ENCODE measurements at places on chromosomes 2 and 18.

- peak; percentile 38 for DNase-seq
These were observed 144.9 kb downstream of the TGIF1 start for GRCh38 chr18:3594760-3595368.

DNA sequence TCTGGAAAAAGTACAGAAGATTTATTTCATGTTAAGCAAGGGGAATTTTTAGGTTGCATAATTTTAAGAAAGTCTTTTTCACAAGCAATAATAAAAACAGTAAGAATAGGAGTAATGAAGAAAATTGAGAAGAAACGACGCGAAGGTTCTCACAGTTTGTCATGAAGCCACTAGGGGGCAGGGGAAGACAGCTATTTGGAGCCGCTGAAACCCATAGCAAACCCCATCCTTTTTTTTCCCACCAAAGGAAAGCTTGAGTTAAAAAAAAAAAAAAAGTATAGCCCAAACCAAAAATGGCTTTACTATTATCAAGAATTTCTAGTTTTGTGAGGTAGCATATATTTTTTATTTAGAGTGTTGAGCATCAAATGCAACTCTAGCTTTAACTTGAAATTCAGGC, 300.9 kb downstream of the PHLPP1 start:
- DNase-seq: peak; percentile 84

DNA sequence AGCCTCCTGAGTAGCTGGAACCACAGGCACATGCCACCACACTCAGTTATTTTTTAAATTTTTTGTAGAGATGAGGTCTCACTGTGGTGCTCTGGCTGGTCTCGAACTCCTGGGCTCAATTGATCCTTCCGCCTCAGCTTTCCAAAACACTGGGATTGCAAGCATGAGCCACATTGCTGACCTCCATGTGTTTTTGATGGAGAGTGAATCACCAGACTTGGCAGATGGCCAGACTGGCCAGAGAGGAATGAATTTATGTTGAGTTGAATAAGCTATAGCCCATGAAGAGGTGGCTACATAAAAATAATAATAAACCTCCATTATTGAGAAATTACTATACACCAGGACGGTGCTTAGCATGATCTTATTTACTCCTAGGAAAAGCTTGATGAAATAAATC, 91.5 kb downstream of the MREG start:
- no peak for DNase-seq

DNA sequence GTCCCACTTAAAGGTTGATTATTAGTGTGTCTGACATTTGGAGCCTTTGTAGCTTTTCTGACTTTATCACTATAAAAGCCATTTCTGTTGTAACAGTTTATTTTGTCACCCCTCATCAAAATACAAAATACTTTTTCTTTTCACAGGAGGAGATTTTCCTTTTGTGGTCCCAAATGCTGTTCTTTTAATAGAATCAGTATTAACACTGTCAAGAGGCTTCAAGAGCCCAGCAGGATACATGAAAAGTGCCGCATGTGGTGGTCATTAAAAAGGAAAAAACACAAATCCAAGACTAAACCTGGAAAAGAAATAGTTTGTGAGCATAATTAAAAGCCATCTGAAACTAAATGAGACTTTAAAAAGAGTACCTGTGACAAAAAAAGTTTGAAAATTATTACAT, 515.7 kb downstream of the DCDC2C start:
- no peak for DNase-seq

GRCh38 chr2:222319586-222320435, 21.0 kb upstream of the PAX3 start:
- no peak for DNase-seq

- no peak for DNase-seq
These were observed 667 bp downstream of the GFPT1 start for GRCh38 chr2:69386360-69386759.

GRCh38 chr2:8235419-8235818, 446.4 kb upstream of the ID2 start:
- no peak for DNase-seq

GRCh38 chr2:20231598-20232026, 6.7 kb upstream of the SDC1 start:
- no peak for DNase-seq

- DNase-seq: no peak
These were observed 135.3 kb downstream of the ETAA1 start for GRCh38 chr2:67532387-67532786.

- DNase-seq: no peak
These were observed 183.5 kb downstream of the ZNF385B start for GRCh38 chr2:179677746-179678505.

DNA sequence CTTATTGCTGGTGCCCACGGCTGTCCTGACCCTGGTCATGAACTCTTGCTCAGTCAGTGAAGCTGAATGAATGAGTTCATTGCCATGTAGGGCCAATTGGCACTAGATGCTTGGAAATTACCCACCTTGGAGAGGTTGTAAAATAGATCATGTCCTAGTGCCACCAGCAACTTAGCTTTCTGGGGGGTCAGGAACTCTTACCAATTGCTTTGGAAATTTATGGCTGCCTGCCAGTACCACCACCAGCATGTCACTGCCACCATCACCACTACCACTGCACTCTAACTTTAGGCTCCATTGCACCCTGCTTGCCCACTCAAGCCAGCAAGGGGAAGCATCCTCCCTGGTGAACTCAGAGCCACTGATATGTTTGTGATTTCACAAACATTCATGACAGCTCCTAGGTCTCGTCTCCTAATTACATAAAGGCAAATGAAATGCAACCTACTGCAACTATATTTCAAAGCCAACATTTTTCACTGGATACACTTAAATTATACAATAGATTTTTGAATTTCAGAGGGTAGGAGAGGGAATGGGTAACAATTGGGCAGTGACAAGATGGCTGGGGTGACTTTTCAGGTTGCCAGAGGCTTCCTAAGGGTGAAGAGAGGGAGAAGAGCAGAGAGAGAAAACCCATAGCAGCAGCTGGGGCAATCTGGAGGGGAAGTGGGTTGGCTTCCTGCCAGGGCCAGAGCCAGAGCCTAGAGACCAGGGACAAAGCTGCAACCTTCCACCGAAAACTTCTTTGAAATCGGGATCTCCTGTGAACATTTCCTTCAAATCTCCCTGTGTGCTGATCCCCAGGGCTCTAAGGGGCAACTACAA, 3.5 kb upstream of the EMILIN1 start:
- peak; percentile 53 for DNase-seq

DNA sequence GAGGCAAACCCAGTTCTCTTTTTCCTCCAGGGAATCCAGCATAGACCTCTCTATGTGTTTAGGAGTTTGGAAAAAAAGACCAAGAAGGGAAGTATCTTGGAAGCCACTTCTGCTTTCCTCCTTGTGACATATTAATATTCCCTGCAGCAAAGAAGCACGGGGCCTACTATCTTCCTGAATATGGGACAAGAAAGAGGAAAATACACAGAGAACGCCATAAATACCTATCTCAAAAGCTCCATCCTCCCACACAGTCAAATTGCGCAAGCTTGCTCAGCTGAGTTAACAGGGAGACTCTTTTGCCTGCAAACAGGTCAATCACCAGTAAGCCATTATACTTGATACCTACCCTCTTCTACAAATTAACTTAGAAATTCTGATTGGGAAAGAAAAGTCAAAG, 16.7 kb upstream of the RAPH1 start:
- DNase-seq: no peak

- no peak for DNase-seq
These were observed 23.6 kb upstream of the MSH2 start for GRCh38 chr2:47379384-47379783.

- no peak for DNase-seq
These were observed 679 bp downstream of the CLK1 start for GRCh38 chr2:200863782-200864175.

GRCh38 chr2:222318712-222319585, 20.2 kb upstream of the PAX3 start:
- no peak for DNase-seq

- DNase-seq: no peak
These were observed 1.9 kb downstream of the TCF23 start for GRCh38 chr2:27150639-27151230.

GRCh38 chr2:136068581-136069227, 49.2 kb downstream of the CXCR4 start:
- no peak for DNase-seq

- DNase-seq: no peak
These were observed 2.0 kb upstream of the GNLY start for GRCh38 chr2:85692039-85692645.

- no peak for DNase-seq
These were observed 23.8 kb downstream of the ABCB11 start for GRCh38 chr2:169007356-169007755.

GRCh38 chr2:186927867-186928191, 78.9 kb upstream of the ZSWIM2 start:
- DNase-seq: no peak

DNA sequence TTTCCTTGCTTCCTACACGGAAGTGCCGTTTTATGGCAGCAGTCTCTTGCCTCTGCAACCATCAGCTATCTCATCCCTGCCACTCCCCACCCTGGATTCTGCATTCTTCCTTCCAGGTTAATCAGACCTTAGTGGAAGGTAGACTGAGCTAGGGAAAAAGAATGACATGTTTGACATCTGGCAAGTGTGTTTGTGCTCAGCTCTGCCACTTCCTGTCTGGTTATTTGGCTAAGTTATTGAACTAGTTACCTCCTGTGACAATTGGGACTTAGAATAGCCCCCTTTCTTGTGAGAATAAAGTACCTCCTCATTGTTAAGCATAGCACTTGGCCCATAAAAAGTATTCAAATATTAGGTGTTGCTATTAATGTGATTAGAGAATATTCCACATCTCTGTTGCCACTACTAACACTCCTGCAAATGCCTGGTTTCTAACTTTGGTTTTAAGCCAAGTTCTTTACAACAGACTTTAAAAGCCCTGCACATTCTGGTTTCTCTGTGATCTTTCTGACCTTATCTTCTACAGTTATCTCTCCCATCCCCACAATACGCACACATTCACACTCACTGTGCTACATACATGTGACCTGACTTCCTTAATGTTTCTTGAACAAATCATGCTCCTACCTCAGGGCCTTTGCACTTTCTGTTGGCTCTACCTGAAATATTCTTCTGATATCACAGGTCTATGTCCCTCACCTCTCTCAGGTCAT, 10.8 kb upstream of the MAPRE2 start:
- no peak for DNase-seq

- no peak for DNase-seq
These were observed 72.5 kb downstream of the DOCK10 start for GRCh38 chr2:224969633-224970260.

GRCh38 chr2:136014411-136014810, 29.0 kb upstream of the DARS1 start:
- no peak for DNase-seq

DNA sequence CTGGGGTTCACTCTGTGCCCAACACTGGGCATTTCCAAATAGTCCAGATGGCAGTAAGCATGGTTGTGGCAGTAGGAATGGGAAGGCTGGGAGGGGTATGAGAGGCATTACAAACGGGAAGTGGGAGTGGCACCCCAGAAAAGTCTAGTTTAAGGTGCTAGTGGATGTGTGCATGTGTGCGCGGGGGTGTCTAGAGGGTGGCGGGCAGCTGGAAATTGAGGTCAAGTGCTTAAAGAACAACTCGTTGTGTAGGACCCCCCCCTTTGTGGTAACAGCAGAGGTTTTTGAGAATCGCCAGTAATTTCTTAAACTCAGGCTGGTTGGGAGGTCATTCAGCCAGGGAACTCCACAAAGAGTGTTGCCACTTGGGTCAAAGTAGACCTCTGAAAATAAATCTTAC, 69.9 kb downstream of the RHBDD1 start:
- no peak for DNase-seq

DNA sequence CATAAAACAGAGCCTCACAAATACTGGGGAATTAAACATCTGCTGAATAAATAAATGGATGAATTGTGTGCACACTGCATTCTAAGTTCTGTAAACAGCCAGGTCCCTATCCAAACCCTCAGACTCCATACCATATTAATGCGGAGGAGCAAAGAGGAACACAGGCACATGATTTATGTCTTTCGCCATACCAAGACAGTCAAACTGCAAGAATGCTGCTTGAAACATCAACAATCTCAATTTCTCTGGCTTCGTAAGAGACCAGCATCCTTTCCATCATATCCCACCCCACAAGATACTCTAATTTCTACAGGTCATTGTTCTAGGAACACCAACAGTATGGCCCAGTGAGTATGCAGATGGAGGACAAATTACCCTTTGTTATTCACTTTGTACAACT, 15.0 kb downstream of the KANSL3 start:
- DNase-seq: no peak

DNA sequence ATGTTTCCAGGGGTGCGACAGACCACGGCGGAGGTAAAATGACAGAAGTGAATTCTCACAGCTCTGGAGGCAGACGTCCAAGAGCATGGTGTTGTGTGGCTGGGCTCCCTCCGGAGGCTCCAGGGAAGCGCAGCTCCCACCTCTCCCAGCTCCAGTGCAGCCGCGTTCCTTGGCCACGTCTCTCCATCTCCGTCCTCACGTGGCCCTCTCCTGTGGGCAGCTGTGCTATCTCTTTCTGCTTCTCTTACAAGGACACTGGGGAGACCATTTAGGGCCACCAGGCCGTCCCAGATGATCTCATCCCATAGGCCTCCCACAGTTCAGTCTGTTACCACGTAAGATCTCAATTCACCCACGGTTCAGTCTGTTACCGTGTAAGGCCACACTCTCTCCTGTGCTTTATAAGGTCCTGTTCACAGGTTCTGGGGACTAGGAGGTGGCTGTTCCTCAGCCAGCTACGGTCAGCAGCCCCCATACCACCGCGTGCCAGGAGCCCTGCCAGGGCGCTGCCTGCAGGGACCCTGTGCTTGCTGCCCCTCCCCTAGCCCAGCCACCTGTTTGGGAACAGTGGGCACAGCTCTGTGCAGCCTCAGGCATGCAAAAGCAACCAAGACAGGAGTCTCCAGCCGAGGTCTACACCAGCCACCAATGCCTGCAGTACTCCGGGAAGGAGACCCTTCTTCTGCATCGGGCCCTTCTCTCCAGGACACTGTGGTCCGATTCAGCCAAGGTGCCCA, 2.9 kb upstream of the MAB21L4 start:
- DNase-seq: no peak

DNA sequence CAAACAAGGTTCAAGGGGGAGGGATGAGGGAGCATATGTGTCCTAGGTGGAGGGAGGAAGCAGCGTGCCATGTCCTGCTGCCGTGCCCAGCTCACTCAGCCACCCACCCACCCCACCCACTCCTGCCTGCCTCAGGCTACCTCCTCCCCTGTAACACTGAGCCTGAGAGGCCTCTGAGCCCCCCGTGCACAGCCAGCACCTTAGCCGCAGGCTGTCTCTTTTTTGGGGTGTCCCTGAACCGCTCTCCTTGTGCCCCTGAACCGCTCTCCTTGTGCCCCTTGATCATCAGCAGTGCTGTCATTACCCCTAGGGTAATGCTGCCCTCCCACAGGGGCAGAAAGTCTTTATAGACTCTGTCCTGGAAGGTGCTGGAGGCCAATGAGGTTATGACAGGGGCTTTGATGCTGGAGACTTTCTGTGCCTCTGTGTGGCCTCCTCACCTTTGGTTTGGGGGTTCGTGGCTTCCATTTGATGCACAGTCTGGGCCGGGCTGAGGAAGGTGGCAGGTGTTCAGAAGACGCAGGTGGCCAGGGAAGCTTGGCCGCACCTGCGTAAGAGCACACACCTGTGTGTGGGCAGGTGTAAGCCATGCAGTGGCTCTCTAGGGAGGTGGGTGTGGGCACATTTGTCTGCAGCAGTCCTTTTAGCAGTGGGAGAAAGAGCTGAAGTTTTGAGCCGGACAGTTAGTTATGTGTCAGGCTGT, 140.0 kb downstream of the SEPTIN10 start:
- no peak for DNase-seq

All from Kasumi-1 (cell line).